NCI-H460 (cell line): ENCODE measurements at places on chromosomes 2 and 18.
A peak's percentile ranks its signal among the peaks of the same experiment; 100 is the strongest.

DNA sequence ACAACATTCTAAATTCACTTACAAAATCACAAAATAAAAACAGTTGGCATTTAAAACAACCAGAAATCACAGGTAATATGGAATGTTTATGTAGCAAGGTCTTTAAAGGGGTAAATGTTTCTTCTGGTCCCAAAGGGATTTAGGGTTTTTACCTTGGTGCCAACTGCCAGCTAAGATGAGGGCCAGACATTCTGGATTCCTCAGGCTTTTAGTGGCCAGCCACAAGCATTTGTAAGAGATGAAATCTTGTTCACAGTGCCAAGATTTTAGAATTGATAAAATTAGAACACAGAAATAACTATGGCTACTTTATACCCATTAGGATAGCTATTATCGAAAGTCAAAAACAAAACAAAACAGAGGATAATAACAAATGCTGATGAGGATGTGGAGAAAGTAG is 60.4 kb upstream of the CDKL4 start:
- DNase-seq = no peak

GRCh38 chr18:55248495-55248894 is 289.2 kb upstream of the CCDC68 start:
- DNase-seq = no peak

DNA sequence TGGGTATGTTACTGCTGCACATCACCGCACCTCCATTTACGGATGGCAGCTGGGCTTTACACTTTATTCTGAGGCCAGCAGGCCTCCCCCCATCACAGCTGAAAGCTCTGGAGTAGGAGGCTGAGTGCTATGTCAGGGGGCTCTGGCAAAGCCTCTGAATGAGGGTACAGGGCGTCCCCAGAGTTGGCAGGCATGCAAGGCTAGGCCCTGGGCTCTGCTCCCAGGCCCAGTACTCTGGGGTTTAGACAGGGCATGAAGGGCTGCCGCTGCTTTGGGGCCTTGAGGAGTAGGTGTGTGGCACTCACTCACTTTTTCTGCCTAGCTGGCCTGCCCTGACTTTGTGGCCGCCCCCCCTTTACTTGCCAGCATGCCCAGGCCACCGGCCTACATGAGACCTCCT is 90.8 kb downstream of the WDSUB1 start:
- no peak for DNase-seq

DNA sequence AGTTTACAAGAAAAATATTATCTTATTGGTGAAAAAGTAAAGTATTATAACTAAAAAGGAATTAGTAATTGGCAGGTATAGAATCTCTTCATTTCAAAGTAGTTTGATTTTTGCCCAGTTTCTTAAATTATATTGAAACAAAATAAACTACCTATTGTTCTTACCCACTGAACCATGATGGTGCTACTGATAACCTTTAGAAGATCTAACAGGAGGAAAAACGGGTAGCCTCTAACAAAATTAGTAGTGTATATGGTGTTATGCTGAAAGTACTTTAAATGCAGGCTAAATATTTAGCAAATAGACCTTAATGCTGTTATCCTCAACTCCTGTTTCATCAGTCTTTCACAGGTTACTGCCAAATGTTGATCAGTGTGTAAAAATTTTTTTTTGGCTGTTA is 19.1 kb downstream of the MRPS9 start:
- no peak for DNase-seq

- DNase-seq = no peak
Observed at GRCh38 chr2:85120363-85120762, 12.8 kb upstream of the TCF7L1 start.

DNA sequence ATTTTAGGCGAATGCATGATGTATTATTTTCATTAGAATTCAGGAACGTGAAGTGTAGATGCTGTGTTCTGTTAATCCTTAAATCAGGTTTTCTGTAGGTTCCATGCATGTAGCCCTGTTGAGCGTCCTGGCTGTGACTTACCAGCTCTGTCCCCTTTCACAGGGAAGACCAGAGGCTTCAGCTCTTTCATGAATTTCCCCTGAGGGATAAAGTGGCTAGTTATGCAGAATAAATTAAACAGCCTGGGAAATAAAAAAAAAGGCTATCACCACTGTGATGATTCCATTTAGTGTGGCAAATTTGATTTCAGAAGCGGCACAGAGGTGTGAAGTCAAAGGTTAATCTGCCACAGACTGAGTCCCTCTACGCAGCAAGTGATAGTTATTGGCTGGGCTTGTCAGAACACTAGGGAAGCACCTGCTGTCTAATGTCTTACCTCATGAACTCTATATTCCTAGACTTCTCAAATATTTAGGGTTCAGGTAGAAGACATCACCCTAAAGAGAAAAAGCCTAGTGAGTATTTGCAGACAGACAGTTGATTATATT is 61.6 kb upstream of the LINC00305 start:
- no peak for DNase-seq

GRCh38 chr2:239247401-239248245 is 153.2 kb downstream of the HDAC4 start:
- DNase-seq = peak; percentile 35

- DNase-seq = no peak
Observed at GRCh38 chr2:206863716-206864115, 75.6 kb upstream of the CPO start.

GRCh38 chr2:208548700-208549099 is 142.1 kb downstream of the PTH2R start:
- DNase-seq = no peak

DNA sequence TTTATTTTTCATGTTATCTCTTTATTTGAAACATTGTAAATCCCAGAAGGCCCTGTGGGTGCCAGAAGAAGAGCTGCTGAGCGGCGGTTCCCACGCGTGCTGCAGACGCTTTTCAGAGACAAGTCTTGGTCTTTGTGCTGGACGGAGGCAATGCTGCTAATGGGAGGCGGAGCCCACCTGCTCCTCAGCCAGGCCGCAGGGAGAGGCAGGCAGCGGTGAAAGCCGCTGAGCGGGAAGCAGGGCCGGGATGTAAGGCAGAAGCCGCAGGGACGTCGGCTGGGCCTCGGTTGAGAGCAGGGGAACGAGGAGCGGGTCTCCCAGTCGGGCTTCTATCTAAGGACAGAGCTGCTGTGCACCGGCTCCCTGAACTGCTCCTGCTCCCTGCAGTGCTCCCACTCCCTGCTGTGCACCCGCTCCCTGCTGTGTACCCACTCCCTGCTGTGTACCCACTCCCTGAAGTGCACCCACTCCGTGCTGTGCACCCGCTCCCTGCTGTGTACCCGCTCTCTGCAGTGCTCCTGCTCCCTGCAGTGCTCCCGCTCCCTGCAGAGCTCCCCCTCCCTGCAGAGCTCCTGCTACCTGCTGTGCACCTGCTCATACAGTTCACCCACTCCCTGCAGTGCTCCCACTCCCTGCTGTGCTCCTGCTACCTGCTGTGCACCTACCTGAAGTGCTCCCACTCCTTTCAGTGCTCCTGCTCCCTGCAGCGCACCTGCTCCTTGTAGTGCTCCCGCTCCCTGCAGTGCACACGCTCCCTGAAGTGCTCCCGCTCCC is 16.4 kb downstream of the TMEM18 start:
- DNase-seq = no peak

GRCh38 chr2:62267696-62268095 is 71.8 kb downstream of the B3GNT2 start:
- no peak for DNase-seq

DNA sequence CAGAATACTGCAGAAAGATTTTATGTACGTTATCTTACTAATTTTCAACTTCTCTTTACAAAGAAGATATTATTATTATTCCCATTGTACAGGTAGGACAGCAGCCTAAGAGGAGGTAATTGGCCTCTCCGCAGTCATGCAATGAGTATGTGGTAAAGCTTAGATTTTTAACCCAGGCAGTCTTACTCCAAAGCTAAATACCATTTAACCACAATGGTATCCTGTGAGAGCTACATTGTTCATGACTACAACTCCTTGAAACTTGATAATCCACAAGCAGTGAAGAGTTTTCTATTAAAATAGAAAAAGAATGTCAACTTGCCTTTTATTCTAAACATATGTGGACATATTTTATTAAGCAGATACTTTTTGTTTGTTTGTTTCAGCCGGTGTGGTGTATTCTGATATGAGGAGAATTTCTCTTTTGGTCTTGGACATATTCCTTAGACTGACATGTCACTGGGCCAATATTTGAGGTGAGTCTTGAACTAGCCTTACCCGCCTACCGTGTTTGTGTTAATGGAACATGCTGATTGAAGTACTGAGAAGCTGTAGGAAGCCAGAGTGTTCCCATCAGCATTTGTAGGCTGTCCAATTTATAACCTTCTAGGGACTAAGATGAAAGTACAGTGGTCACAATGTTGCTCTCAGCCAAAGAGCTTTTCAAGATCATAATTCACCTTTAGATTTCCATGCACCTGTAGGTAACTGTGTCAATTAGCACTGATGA is 293.9 kb upstream of the DCC start:
- DNase-seq = no peak

- no peak for DNase-seq
Observed at GRCh38 chr18:6793455-6793854, 63.9 kb downstream of the ARHGAP28 start.
